Activated CD4-positive, alpha-beta memory T cell treated with anti-CD3 and anti-CD28 coated beads, Interleukin-2, amount 10 ng/mL, durations not matched to agents 7 days and 5 days (primary cell): ENCODE measurements at places on chromosomes 3 and 15.

DNA sequence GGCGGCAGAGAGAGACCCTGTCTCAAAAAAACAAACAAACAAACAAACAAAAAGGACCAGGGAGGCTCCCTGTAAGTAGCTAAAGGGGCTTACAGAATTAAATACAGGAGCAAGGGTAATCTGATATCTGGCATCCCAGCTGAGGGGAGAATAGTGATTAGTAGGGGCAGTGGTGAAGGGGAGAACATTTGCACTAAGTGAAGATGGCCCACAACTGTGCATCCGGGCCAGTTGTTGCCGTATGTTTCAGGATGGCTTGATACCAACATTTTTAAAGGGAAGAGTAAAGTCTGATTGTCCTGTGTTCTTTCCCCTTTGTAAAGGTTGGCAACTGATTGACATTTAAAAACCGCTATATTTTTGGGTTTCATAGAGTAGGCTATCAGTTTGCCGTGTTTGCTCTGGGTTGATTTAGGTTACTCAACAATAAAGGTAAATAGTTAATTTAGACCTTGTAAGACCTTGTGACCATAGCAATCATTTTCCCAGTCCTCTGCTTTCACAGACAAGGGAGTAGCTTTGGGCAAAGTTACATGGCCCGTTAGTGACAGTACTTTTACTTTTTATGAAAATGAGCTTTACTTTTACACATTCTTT lies 167.8 kb downstream of the PTPRG start:
- H3K27me3 ChIP-seq: no peaks in the 10 kb centered on the region
- no peaks in the 10 kb centered on the region for H3K36me3 ChIP-seq
- H3K27ac ChIP-seq: no peak overlapping the region
- no peak for DNase-seq

GRCh38 chr3:181933052-181933618 lies 221.4 kb downstream of the SOX2 start:
- H3K27me3 ChIP-seq: no peaks in the 10 kb centered on the region
- no peaks in the 10 kb centered on the region for H3K4me1 ChIP-seq
- no peaks in the 10 kb centered on the region for H3K36me3 ChIP-seq
- no peak overlapping the region for H3K4me3 ChIP-seq
- no peak for DNase-seq
- H3K27ac ChIP-seq: no peak overlapping the region

DNA sequence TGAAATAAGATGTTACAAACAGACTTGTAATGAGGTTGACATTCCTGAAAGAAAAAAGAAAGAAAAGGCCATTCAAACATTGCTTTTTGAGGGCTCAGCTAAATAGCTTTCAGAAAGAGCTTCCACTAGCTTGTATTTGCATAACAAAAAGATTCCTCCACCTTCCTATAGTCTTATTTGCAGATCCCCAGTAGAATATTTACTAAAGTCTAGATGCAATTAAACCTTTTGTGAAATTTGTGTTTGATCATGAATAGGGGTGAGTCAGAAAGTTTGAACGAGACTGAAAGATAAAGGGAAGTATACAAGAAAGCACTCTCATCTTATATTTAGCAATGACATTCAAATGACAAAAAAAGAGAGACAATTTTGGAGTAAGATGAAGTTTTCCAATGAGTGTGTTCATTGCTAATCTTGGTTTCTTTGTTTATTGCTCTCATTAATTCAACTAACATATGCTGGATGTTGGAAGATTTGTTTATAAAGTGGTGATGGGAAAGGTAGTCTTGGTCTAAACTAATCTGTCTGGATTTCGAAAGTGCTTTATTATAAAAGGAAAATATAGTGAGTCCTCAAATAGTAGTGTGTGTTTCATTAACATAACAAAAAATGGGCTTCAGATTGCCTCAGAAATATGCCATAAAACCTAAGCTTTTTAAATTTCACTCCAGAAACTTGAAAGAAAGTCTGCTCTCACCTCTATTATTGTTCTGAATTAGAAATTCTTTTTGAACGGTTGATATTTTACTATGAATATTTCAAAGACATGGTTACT lies 9.1 kb upstream of the CADPS start:
- no peaks in the 10 kb centered on the region for H3K4me1 ChIP-seq
- H3K4me3 ChIP-seq: no peak overlapping the region
- no peak overlapping the region for H3K27ac ChIP-seq
- H3K36me3 ChIP-seq: no peaks in the 10 kb centered on the region
- H3K27me3 ChIP-seq: no peaks in the 10 kb centered on the region

- H3K4me1 ChIP-seq: no peaks in the 10 kb centered on the region
- H3K4me3 ChIP-seq: no peak overlapping the region
- no peaks in the 10 kb centered on the region for H3K27me3 ChIP-seq
- DNase-seq: no peak
Measured at GRCh38 chr3:116836286-116836685, 126.7 kb downstream of the TUSC7 start.

DNA sequence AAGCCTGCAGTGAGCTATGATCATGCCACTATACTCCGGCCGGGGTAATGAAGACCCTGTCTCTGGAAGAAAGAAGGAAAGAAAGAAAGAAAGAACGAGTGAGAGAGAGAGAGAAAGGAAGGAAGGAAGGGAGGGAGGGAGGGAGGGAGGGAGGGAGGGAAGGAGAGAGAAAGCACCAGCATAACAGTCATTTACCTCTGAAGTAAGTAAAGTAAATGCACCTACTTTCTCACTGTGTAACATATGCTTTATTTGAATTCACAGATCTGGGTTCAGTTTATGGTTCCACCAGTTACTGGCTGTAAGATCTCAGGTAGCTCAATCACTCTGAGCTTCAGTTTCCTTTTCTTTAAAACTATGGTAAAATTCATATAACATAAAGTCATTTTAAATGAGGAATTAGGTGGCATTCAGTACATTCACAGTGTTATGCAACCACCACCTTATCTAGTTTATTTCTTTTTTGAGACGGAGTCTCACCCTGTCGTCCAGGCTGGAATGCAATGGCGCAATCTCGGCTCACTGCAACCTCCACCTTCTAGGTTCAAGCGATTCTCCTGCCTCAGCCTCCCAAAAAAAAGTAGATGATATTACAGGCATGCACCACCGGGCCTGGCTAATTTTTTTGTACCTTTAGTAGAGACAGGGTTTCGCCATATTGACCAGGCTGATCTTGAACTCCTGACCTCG lies 16.1 kb upstream of the RAD54L2 start:
- peaks cover 3% of the 10 kb centered on the region for H3K4me1 ChIP-seq
- DNase-seq: no peak
- no peak overlapping the region for H3K27ac ChIP-seq
- no peak overlapping the region for H3K4me3 ChIP-seq
- no peaks in the 10 kb centered on the region for H3K36me3 ChIP-seq

DNA sequence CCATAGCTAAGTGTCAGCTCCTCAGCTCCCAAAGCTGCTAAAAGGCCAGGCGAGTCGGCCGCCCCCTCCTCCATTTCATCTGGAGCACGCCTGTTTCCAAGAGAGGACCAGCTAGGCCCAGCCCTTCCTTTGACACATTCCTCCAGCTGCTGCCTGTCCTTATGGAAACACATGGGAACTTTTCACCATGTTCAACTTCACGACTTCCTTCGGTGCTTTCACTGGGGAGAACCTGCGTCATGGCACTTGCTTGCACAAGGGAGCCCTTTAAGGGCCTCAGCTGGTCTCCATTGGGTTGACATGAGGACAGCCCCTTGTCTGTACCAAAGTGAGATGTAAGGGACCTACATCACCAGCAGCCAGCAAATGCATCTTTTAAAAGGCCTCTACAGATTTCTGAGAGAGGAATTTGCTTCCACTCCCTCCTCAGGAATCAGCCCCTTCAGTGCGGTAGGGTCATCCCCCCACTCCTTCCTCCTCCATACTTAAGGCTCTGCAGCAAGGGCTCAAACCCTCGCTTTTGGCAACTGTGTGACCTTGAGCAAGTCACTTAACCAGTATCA lies 2.1 kb downstream of the MAGI1 start:
- no peak for DNase-seq
- no peak overlapping the region for H3K27ac ChIP-seq
- peaks cover 55% of the 10 kb centered on the region for H3K27me3 ChIP-seq
- no peaks in the 10 kb centered on the region for H3K36me3 ChIP-seq

DNA sequence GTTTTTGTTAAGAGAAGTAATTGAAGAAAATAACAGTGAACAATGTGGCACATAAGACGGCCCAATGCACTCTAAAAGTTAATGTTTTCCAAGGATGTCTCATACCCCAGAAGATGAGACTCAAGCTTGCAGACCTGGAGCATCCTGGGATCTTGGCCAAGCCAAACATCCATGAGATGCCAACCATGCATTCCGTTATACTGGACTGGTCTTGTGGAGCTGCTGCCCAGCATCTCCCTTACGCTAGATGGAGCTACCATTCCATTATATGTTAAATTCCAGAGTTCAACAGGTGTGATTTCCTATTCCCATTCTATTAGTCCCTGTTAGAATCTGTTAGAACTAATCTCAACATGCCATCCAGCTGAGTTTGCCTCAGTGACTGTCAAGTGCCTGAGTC lies 181.8 kb downstream of the PDCD6IP start:
- no peak overlapping the region for H3K4me3 ChIP-seq
- DNase-seq: no peak
- H3K27me3 ChIP-seq: peaks cover 11% of the 10 kb centered on the region
- no peaks in the 10 kb centered on the region for H3K36me3 ChIP-seq

DNA sequence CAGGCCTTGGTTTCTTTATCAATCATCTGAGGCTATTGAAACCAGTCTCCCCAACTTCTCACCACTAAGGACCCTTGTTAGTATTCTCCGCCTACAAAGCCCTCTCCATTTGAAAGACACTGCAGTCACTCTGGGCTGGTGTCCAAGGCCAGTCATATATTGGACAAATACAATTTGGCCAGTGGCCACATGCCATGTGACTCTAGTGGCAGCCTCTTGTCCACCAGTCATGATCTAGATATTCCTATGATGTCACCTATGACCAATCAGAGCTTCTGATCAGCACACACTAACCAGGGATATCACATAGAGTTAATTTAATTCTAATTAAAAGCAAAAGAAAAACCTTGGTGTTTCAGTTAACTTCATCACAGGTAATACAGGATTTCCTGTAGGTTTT lies 68.2 kb downstream of the RAB11A start:
- no peak for DNase-seq
- peaks cover 15% of the 10 kb centered on the region for H3K4me1 ChIP-seq
- peaks cover 2% of the 10 kb centered on the region for H3K27me3 ChIP-seq
- H3K4me3 ChIP-seq: no peak overlapping the region

- H3K36me3 ChIP-seq: peaks cover 18% of the 10 kb centered on the region
- peaks cover 85% of the 10 kb centered on the region for H3K4me1 ChIP-seq
- H3K27ac ChIP-seq: no peak overlapping the region
- no peak for DNase-seq
- peaks cover 4% of the 10 kb centered on the region for H3K27me3 ChIP-seq
Measured at GRCh38 chr3:46289966-46290365, 47.7 kb downstream of the CCR3 start.

DNA sequence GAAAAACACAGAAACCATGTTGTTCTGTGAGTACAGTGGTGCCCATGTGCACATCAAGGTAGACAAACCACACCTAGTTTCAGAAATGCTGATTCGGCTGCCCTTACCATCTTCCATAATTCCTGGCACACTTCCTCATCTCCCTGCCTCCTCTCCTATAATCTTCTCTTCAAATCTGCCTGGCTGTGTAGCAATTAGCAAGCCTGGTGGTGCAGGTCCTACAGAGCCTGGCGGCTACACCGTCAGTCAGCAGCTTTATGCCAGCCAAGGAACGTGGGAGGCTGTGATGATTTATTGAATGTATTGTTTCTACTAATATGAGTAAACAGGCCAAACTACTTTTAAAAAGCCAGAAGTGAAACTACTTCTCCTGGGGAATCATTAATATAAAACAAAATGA lies 106.8 kb downstream of the SEMA6D start:
- H3K27me3 ChIP-seq: no peaks in the 10 kb centered on the region
- no peaks in the 10 kb centered on the region for H3K36me3 ChIP-seq
- no peak for DNase-seq

GRCh38 chr3:100525753-100526612 lies 33.6 kb downstream of the TMEM45A start:
- H3K4me1 ChIP-seq: no peaks in the 10 kb centered on the region
- peaks cover 16% of the 10 kb centered on the region for H3K27me3 ChIP-seq
- H3K36me3 ChIP-seq: no peaks in the 10 kb centered on the region
- no peak for DNase-seq
- no peak overlapping the region for H3K27ac ChIP-seq

DNA sequence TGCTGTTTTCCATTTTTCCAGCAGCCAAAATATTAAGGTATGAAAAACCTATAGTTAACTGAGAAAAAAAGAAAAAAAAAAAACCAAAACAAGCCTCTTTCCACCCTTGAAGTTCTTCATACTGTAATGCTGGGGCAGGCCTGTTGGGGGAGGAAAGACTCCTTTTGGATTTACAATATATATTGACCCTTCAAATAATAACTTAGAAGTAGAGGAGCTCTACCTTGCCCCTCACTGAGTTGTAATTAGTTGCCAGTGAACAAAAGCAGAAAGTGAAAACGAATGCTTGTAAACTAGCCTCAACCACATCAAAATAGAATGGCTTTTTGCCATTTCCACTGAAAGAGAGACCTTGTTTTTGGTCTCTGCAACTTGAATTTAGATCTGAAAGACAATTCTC lies 326.6 kb downstream of the NR2F2 start:
- no peak overlapping the region for H3K27ac ChIP-seq
- H3K4me3 ChIP-seq: no peak overlapping the region
- H3K27me3 ChIP-seq: no peaks in the 10 kb centered on the region
- H3K36me3 ChIP-seq: no peaks in the 10 kb centered on the region

DNA sequence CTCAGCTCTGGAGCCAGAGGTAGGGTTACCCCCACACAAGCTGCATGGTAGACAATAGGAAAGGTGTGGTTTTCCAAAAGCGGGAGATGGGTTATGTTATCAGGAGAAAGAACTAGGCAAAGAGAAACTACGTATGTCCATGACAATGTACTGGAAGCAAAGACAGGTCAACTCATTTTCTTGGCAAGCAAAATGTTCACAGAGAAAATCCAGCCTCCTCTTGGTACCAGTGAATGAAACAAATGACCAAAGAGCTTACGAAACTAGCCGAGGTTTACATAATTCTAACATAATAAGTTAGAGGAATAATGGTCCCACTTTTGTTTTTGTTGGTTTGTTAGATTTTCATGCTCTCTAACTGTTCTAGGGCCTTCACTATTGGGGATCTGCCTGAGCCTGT lies 338.1 kb upstream of the TGFBR2 start:
- H3K27me3 ChIP-seq: no peaks in the 10 kb centered on the region
- H3K36me3 ChIP-seq: no peaks in the 10 kb centered on the region
- H3K4me3 ChIP-seq: no peak overlapping the region
- DNase-seq: no peak

DNA sequence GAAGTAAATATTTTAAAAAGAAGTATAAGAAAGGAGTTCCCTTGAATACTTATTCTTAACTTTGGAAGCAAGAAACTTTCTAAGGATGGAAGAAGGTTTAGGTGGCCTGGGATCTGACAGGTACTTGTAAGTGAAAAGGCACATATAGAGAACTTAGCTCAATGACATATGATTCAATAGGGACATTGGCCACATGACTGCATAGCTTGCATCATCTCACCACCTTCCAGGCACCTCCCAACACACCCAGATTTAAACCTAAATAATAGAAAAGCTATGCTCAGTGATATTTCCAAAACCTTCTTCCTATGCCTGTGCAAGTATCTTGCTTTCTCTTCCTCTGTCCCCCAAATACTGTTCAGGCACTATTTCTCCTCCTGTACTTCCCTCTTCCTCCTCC lies 4.7 kb upstream of the P2RY1 start:
- no peak for DNase-seq
- no peak overlapping the region for H3K4me3 ChIP-seq
- H3K36me3 ChIP-seq: no peaks in the 10 kb centered on the region
- H3K27ac ChIP-seq: no peak overlapping the region
- peaks cover 4% of the 10 kb centered on the region for H3K4me1 ChIP-seq
